ENCODE measurements at places on chromosomes 6 and 20.

DNA sequence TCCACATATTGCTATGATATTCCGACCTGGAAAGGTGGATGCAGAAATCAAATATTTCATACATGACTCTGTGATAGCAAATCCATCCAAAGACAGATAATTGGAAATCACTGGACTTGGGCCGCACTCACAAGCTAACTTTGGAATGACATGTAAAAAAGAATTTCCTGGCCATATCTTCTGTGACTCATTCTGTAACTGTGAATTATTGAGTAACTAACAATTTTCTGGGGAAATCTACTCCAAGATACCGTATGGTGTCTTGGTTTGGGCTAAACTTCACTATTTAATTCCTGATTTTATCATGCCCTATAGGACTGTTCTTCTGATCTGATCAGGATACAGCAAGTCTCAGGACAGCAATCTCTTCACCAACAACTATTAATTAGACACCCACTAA, 92.7 kb upstream of the LY86 start:
- H3K27me3 ChIP-seq: no peaks in the 10 kb centered on the region
- H3K27ac ChIP-seq: no peak overlapping the region
- no peak for DNase-seq

DNA sequence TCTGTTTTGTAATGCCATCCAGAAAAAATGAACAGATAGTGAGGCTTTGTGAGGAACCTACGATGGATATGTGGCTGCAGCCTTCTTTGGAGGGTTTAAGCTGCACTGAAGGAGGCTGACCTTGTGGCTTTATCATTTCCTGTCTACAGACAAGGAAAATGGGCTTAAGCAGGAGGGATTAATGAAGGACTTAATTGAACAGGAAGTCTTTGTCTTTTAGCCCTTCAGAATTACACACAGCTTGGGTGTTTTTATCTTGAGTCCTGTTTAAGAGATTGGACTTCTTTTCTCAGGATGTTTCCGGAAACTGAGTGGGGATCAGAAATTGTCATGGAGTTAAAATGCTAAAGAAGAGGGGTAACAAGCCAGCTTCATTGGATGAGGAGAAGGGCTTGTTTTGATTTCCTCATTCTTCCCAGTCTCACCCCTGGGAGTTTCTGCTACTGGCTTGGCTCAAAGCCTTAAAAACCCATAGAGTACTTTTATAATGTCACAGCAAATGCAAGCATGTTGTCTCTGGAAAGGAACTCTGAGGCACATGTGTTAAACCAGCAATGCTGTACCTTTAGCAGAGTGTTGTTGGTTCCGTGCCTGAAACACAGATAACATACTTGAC, 193.6 kb downstream of the JARID2 start:
- peak overlapping the region; percentile 25 for H3K27ac ChIP-seq
- H3K27me3 ChIP-seq: no peaks in the 10 kb centered on the region
- peak; percentile 18 for DNase-seq
- no peak overlapping the region for H3K4me3 ChIP-seq

DNA sequence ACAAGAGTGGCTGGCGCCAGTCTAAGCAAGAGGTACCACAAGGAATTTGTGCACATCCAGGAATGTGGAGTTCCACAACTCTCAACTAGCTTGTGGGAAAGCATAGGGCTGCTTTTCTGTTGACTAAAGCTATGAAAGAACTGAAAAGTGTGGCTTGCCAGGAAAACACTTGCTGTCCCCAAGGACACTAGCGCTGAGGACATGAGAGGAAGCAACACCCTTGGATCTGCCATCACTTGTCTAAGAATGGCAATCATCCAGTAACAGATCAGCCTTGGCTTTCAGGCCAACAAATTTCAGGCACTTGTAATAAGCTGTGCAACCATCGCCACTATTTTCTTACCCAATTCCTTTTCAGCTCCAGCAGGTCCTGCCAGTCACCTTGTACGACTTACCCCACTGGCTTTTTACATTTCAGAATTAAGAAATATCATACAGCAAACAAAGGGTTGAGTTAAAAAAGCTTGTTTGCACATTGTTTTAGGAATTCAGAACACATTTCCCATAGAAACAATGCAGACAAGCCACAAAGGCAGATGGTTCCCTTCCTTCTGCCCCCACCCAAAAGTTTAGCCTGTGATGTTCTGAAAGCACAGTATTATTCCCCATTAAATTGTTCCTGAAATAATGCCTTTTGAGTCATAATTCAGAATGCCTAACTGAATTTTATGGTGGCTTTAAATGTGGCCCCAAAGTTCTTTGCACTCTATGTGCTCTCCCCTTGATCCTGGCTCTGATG, 57.9 kb upstream of the SSTR4 start:
- H3K27me3 ChIP-seq: no peaks in the 10 kb centered on the region
- H3K36me3 ChIP-seq: no peaks in the 10 kb centered on the region
- H3K27ac ChIP-seq: no peak overlapping the region
- H3K4me1 ChIP-seq: no peaks in the 10 kb centered on the region
- no peak overlapping the region for H3K4me3 ChIP-seq

DNA sequence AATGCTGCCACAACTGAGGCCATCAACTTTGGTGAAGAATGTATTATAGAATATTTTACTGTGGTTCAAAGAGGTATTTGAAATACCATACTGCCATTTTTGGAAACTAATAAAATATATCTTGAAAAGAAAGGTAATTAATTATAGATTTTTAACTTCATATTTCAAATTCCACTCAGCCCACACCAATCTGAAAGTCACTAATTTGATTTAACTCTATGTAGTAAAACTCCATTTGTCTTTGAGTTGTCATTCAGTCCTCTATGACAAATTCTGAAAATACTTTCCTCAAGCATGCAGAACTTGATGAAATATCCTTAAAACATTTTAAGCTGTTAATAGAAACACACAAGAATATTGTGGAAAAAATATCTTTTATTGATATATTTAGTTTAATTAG, 1196.7 kb upstream of the CITED2 start:
- H3K36me3 ChIP-seq: no peaks in the 10 kb centered on the region
- no peak overlapping the region for H3K27ac ChIP-seq
- no peak overlapping the region for H3K4me3 ChIP-seq
- H3K27me3 ChIP-seq: no peaks in the 10 kb centered on the region
- no peak for DNase-seq

- no peak overlapping the region for H3K27ac ChIP-seq
- DNase-seq: no peak
- H3K36me3 ChIP-seq: no peaks in the 10 kb centered on the region
- H3K4me1 ChIP-seq: peaks cover 3% of the 10 kb centered on the region
Measured at GRCh38 chr6:64777941-64778785, 928.9 kb downstream of the EYS start.

GRCh38 chr20:38132156-38132909, 32.7 kb downstream of the TGM2 start:
- H3K27me3 ChIP-seq: no peaks in the 10 kb centered on the region
- peaks cover 8% of the 10 kb centered on the region for H3K4me1 ChIP-seq
- no peaks in the 10 kb centered on the region for H3K36me3 ChIP-seq
- no peak for DNase-seq

GRCh38 chr6:161038229-161039031, 46.9 kb downstream of the MAP3K4 start:
- H3K27me3 ChIP-seq: no peaks in the 10 kb centered on the region
- no peak overlapping the region for H3K4me3 ChIP-seq
- no peaks in the 10 kb centered on the region for H3K4me1 ChIP-seq
- peaks cover 7% of the 10 kb centered on the region for H3K36me3 ChIP-seq

GRCh38 chr20:59300333-59301081, at the start of gene EDN3:
Gene EDN3 (plus strand): TSS chr20:59300611. CDS start chr20:59300813, 202 bp downstream.
- H3K27me3 ChIP-seq: peaks cover 27% of the 10 kb centered on the region
- no peaks in the 10 kb centered on the region for H3K4me1 ChIP-seq
- DNase-seq: no peak
- peak within 1 kb of the TSS; percentile 80 for H3K4me3 ChIP-seq
- H3K27ac ChIP-seq: no peak within 1 kb of the TSS

DNA sequence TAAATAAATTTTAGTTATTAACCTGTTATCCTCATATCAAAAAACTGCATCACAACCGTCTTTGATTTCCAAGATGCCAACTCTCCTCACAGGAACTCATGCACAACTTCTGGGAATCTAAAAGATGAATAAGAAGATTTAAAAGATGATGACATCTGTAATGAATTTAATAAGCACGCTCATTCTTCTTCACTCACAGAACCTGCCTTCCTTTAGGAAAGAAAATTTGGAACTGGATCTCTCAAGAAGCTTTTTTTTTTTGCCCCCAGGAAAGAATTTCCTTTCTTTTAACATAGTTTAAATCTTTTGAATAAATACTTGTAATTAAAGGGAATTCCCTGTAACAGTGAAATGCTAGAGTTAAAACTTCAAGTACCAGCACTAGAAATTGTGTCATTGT, 161.5 kb downstream of the HIVEP2 start:
- no peak overlapping the region for H3K27ac ChIP-seq
- H3K27me3 ChIP-seq: no peaks in the 10 kb centered on the region
- no peaks in the 10 kb centered on the region for H3K4me1 ChIP-seq
- H3K36me3 ChIP-seq: no peaks in the 10 kb centered on the region
- H3K4me3 ChIP-seq: no peak overlapping the region

DNA sequence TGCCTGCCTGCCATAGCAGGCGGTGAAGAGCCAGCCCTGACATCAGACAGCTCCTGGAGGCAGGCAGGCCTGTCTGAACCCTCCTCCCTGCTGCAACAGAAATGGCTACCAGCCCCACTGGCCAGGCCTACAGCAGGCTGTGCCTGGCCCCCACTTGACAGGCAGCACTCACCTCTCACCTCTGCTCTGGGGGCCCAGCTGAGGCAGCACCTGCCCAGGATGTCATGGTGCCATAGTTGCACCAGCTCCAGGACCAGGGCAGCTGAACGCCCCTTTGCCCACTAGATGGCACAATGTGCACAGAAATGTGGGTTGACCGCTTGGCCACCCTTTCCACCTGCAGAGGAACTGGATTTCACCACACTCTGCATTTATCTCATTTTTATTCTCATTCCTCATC, 30.6 kb downstream of the MRPL14 start:
- H3K4me1 ChIP-seq: no peaks in the 10 kb centered on the region
- H3K4me3 ChIP-seq: peak overlapping the region; percentile 23
- DNase-seq: no peak
- no peaks in the 10 kb centered on the region for H3K27me3 ChIP-seq

DNA sequence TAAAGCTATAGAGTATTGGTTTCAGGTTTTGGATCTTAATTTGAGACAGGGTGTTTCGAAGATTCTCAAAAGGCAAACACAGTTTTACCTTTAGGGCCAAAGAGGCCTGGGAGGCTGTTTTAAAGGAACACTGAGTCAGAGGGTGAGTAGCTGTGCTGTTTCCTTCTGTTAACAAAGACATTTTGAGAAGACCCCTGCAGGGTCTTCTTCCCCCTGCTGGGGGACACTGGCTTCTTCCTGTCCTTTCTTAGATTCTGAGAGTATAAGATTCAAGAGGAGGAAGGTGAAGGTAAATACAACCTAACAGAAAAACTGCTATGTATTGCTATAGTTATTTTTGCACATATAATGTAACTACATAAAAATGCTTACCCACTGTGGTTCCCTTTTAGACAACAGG, 19.0 kb downstream of the HS3ST5 start:
- DNase-seq: no peak
- no peaks in the 10 kb centered on the region for H3K27me3 ChIP-seq
- H3K36me3 ChIP-seq: no peaks in the 10 kb centered on the region
- H3K27ac ChIP-seq: no peak overlapping the region
- no peaks in the 10 kb centered on the region for H3K4me1 ChIP-seq

DNA sequence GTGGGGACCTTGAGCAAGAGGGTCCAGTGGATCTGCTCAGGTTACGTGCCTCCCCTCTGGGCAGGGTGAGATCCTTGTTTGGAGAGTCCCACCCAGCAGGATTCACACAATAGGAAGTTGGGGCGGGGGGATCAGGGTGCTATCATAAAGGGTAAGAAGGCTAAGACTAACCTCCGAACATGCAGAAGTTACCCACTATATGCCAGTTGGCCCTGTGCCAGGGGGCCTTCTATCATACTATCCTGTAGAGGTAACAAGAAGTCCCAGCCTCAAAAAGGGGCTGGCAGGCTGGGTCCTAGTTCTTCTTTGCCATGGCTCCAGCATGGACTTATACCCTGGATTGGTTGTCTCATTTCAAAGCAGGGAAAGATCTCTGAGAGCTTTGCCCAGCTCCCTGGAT, 94.1 kb downstream of the CDH26 start:
- no peak overlapping the region for H3K4me3 ChIP-seq
- H3K27ac ChIP-seq: no peak overlapping the region
- H3K27me3 ChIP-seq: no peaks in the 10 kb centered on the region
- no peak for DNase-seq

DNA sequence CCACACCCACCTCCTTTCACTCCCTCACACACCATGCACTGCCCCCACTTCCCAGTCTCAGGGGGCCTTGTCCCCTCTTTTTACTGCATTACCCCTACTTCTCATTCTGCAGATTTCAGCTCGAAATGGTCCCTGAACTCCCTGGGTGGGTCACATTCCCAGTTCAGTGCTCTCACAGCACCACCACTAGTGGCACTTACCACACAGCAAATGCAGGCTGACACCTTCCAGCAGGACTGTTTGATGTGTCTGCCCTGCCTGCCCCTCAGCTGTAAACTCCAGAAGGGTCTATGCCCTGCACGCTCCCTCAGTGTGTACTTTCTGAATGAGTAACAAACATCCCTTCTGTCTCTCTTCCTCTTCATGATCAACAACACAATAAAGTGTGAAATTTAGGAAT, 4.0 kb downstream of the DYNLT1 start:
- no peak overlapping the region for H3K27ac ChIP-seq
- no peak for DNase-seq
- no peaks in the 10 kb centered on the region for H3K27me3 ChIP-seq
- peaks cover 4% of the 10 kb centered on the region for H3K36me3 ChIP-seq
- no peak overlapping the region for H3K4me3 ChIP-seq

DNA sequence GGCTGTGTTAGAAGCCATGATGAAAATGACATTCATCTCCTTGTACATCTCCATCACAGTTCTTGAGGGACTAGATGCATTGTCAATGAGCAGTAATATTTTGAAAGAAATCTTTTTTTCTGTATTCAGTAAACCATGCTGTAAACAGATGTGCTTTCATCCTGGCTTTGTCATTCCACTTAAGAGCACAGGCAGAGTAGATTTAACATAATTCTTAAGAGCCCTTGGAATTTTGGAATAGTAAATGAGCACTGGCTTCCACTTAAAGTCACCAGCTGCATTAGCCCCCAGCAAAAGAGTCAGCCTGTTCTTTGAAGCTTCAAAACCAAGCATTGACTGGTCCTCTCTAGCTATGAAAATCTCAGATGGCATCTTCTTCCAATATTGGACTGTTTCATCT, 197.8 kb upstream of the HDDC2 start:
- no peak for DNase-seq
- no peak overlapping the region for H3K27ac ChIP-seq
- H3K4me3 ChIP-seq: no peak overlapping the region
- H3K36me3 ChIP-seq: no peaks in the 10 kb centered on the region
- no peaks in the 10 kb centered on the region for H3K27me3 ChIP-seq

DNA sequence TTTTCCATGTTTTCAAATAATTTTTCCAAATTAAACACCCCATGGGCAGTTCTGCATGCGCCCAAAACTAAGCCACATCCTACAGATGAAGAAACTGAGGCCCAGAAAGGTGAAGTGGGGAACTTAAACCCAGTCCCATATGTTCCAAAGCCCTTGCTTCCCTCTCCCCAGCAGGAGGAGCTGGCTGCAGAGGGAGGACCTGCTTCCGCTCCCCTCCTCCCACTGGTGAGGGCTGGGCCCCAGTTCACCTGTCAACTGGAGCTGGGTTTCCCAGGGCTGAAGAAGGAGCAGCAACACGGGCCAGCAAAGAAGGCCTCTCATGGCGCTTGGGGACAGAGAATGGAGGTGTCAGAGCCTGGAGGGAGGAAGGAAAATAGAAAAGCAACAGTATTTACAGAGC, 1.4 kb upstream of the RBPJL start:
- no peak overlapping the region for H3K4me3 ChIP-seq
- H3K27me3 ChIP-seq: no peaks in the 10 kb centered on the region
- H3K36me3 ChIP-seq: no peaks in the 10 kb centered on the region
- no peak for DNase-seq
- H3K27ac ChIP-seq: no peak overlapping the region
